ENCODE measurements at places on chromosomes 2 and 18. TPM values are rescaled to one million over a fixed set of nuclear protein-coding genes. Genes with fewer than 3 reads are reported as not detected.

Gene ATP5MC3
- polyA plus RNA-seq = 389 TPM

Gene RFX8
- 0.75 TPM for polyA plus RNA-seq

Gene CFC1
- polyA plus RNA-seq = not detected

Gene DSC2
- 47.5 TPM for polyA plus RNA-seq

Gene PPP1R7
- polyA plus RNA-seq = 77.7 TPM

Gene CRYGD
- polyA plus RNA-seq = not detected

Gene GALNT5
- polyA plus RNA-seq = 0.39 TPM

Gene NEU2
- not detected for polyA plus RNA-seq

Gene PJVK
- polyA plus RNA-seq = 19.3 TPM

- no peak for DNase-seq
These were observed 879.9 kb upstream of the CDH2 start for GRCh38 chr18:29056800-29057199.

- no peak for DNase-seq
These were observed 106.4 kb downstream of the GATA6 start for GRCh38 chr18:22275706-22276333.

DNA sequence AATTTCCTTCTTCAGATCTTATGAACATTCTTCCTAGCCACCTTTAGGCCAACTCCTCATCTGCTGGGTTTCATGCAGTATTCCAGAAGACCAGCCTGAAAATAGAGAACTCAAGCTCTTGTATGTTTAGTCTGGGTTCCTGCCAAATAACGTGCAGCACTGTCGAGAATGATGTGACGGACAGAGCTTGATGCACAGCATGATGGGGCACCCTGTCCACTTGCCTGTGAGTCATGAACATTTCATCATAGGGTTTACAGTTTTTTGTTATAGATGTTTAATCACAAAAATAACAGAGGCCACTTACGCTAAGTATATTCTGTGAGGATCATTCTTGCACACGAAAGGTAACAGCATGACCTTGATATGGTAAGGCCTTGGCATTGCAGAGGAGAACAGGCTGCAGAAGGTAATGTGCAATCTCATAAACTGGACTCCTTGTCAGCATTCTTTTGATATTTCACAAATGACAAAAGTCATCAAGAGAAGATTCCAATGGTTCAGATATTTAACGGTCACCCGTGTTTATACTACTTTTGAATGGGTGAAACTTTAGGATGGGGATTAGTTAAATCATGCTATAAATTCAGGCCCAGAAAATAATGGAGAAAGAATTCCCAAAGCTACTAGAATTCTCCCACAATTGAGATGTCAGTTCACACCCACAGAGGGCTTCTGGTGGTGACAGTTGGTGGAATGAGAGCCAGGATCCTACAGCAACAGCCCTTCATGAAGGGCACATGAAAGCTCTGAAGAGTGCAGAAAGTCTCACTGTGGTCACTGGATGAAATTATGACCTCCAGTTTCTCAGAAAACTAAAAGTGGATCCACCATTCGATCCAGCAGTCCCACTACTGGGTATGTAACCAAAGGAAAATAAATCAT is 396.1 kb upstream of the RAB12 start:
- DNase-seq = no peak

DNA sequence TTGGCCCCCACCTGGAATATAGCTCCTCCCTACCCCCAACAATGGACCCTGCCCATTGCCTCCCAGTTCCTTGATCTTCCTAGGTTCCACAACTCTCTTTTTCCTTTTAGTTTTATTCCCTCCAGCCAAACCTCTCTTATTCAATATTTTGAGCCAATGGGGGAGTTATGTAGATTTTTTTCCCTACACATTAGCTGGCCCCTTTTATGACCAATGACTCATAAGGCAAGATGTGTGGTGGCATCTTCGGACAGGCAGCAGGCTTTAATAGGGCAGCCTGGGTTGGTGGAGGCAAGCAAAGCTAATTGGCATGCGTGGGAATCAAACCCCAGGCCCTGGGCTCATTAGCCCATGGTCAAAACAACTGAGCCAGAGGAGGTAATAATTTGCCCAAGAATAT is 9.2 kb downstream of the GRP start:
- no peak for DNase-seq

- no peak for DNase-seq
These were observed 36.1 kb upstream of the TXNDC2 start for GRCh38 chr18:9849407-9850283.

DNA sequence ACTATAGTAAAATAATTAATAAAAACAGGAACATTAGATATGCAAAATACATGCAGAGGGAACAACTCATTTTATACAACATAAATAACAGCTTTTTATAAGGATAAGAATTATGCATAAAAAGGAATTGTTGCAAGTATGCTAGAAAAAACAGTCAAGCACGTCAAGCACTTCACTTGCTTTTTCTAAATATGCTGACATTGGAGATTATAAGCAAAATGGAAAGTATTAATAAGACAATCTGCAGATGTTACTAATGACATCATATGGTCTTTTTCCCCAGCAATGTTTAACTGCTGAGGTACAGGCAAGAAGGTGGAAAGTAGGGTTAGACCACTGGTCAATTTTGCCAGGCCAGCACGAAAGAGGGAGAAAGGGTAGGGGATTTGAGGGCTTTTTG is 111.7 kb downstream of the HIBCH start:
- DNase-seq = no peak

- no peak for DNase-seq
These were observed 116.6 kb downstream of the LAMA3 start for GRCh38 chr18:23805898-23806297.

- DNase-seq = no peak
These were observed 16.2 kb downstream of the GALM start for GRCh38 chr2:38682008-38682575.

- no peak for DNase-seq
These were observed 1.6 kb upstream of the IGFBP5 start for GRCh38 chr2:216696751-216697560.

- DNase-seq = no peak
These were observed 341.1 kb downstream of the BCL11A start for GRCh38 chr2:60212181-60212945.

GRCh38 chr2:56250153-56250729 is 66.5 kb downstream of the CCDC85A start:
- DNase-seq = no peak

DNA sequence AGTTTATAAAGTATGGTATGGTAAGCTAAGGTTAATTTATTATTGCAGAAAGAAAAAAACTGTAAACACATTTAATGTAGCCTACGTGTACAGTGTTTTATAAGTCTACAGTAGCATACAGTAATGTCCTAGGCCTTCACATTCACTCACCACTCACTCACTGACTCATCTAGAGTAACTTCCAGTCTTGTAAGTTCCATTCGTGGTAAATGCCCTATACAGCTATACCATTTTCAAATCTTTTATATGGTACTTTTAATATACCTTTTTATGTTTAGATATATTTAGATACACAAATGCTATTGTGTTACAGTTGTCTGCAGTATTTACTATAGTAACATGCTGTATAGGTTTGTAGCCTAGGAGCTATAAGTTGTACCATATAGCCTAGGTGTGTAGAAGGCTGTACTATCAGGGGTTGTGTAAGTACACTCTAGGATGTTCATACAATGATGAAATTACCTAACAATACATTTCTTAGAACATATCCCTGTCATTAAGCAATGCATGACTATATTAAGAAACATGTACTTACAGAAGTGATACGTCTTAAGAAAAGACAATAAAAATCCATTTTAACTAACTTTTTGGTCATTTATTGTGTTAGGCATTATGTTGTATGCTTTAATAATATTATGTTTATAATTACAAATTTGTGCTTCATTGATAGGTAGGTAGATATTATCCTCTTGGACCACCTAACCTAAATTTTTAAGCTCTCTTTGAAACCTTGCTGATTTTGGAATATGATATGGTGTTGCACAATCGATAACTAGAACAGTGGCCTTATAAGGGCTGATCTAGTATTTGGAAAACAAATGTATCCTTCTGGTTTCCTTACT is 51.9 kb downstream of the VRK2 start:
- DNase-seq = no peak

DNA sequence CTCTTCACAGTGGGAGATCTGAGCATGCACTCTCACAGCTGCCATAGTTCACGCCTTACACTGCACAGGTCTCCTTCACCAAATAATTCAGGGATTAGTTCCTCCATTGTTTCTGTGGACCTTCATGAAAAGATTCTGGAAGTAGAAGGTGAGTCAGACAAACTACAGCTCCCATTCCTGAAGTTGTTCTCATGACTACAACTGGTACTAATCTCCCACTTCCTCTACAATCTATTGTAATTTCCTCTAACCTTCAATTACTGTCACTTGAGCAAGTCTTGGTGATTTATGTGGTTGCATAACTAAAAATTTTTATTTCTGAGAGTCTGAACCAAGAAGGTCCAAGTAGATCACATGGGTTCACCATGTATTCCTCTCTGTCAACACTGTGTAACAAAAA is 128.7 kb downstream of the XIRP2 start:
- no peak for DNase-seq

DNA sequence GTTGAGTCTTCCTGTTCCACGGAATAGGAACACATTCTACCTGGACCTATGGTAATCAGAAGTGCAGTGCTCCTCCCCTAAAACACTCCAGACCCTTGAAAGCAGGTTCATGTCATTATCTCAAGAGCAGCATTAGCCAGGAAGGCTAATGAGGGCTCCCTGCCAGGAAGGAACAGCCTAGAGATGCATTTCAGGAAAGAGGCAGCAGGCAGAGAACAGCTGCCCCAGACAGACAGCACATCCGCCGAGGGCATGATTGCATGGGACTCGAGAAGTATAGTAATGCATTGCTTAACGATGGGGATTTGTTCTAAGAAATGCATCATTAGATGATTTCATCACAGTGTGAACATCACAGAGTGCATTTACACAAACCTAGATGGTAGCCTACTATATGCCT is 171.5 kb downstream of the ALK start:
- DNase-seq = no peak

- DNase-seq = no peak
These were observed 3.1 kb downstream of the SP3 start for GRCh38 chr2:173962031-173962430.

DNA sequence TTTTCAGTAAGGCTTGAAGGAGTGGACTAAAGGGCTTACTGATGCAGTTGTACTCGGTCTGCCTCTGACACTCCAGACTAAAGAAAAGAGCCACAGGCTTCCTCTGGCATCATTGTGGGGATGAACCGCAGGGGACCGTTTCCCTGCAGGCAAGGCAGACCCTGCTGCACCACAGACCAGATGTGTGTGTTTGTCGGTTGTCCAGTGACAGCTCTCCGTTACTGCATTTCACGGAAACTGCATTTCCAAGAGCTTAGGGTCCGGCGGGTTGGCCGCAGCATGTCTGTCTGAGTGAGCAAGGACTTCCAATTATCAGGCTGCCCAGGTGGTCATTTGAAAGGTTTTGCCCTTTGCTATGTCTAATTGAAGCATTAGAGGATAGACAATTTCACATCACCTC is 98.1 kb downstream of the FAM210A start:
- DNase-seq = no peak

- no peak for DNase-seq
These were observed 1824.3 kb upstream of the CELF4 start for GRCh38 chr18:39389800-39390379.

GRCh38 chr2:220096406-220096805 is 469.0 kb downstream of the SLC4A3 start:
- no peak for DNase-seq

DNA sequence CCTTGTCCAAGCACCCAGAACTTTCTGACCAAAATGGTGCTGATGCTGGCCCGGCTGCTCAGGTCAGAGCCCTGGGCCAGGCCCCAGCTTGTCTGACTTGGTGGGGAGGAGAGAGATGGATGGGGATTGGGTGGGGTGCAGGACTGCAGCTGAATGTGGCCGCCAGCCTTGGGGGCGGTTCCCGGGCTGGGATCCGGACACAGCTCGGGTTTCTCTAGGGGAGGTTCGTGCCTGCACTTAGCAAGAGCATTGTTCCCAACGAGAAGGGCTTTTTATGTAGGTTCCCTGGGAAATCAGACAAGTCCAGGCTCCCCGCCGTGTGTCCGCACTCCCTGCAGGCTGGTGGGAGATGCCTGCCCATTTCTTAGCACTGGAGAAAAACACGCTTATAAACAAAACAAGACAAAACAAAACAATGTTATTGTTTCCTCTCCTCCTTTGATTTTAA is 50.5 kb upstream of the HS6ST1 start:
- DNase-seq = no peak
